ENCODE measurements at places on chromosomes 5 and 9.
A peak's percentile ranks its signal among the peaks of the same experiment; 100 is the strongest.

DNA sequence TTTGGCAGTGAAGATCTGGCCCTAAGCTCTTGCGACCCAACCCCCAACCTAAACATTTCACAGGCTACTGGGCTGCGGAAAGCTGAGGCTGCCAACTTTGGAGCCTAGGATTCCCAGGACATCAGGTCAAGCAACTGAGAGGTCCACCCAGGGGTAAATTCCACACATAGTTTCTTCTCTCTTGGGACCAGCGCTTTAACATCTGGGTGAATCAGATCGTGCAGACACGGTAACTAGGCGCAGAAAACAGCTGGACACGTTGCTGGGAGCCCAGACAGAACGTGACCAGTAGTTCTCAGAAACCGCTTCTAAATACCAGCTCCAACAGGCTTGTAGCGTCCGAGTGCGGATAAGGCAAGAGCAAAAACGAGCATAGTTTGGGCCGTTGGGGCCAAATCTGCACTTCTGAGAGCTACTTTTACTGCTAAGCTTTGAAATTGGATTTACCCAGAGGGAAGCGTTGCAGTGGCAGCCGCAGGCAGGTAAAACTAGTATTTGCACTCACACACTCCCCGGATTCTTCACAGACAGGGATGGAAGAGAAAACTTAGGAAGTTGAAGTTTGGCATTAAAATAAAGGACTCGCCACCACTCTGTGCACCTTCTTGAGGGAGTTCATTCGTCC is 11.8 kb downstream of the ITGA1 start:
- DNase-seq = no peak

DNA sequence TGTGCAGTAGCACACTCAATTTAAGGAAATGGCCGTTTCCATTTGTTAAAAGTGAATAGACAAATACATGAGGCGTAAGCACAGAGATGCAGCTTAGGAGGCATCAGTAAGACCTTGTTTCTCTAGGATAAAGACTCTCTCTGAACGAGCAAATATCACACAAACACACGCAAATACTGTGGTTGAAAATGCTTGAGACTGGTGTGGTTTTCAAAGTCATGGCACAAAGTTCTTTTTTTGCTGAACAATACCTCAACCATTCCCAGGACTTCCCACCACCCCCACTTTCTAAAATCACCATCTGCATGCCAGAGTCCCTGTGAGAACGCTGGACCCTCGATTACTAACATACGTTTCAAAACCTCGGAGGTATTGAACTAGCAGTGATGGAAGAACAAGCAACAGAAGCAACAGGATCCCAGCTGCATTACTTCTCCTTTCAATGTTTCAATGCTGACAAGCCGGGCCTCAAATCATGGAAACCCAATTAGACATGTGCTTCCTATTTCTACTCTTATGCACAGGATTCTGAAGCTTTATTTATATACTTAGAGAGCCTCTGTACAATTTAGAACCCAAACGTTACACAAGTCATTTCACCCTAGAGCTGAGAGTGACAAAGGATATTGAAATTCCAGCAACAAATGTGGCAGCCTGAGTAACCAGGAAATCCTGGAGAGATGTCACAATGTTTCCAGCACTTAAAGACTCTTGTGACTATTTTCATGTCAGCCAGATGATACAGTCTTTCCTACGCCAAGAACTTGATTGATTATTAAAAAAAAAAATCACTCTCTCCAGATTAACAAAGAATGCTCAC is 63.9 kb downstream of the CDC14B start:
- no peak for DNase-seq

- DNase-seq = no peak
Measured at GRCh38 chr5:135497971-135498636, 37.7 kb downstream of the NEUROG1 start.

- no peak for DNase-seq
Measured at GRCh38 chr9:8779478-8779877, 979.9 kb upstream of the DMAC1 start.

DNA sequence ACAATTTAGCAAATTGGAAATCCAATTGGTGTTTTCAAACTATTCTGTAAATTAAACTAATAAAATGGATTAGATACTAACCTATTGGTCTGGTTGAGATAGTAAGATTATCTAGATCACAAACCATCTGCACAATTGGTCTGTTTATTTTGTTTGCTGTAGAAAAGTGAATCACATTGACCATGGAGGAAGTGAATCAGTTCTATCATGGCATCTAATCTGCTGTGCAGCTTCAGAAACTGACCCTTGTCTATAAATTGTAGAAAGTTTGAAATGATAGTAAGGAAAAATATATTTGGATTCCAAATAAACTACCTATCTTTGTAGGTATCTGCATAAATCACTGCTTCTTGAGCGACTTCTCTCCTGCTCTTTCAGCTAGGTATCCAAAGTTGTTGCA is 1865.4 kb downstream of the MAT2B start:
- no peak for DNase-seq

- no peak for DNase-seq
Measured at GRCh38 chr5:10592601-10593000, 28.7 kb downstream of the ANKRD33B start.

GRCh38 chr9:133845440-133845839 is 107.3 kb upstream of the SARDH start:
- no peak for DNase-seq

GRCh38 chr5:67319935-67320725 is 123.5 kb upstream of the CD180 start:
- DNase-seq = no peak

DNA sequence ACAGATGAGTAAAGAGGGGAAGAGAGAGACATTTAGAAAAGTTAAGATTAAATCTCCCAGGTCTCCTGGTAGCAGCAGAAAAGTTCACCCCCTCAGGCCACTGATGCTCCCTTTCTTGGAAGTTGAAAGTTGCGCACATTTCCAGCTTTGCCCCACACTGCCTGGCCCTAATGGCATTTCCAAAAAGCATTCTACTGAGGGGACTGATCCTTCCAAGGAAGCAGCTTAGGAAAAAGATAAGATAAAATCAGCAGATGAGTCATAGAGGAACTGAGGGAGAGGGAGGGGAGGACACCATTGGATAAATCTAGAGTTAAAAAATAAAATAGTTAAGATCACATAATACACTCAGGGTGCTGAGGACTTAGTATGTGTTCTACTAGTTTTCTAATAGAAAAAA is 67.6 kb upstream of the SLC12A2 start:
- no peak for DNase-seq

GRCh38 chr9:83280268-83280667 is 217.3 kb upstream of the RASEF start:
- no peak for DNase-seq

DNA sequence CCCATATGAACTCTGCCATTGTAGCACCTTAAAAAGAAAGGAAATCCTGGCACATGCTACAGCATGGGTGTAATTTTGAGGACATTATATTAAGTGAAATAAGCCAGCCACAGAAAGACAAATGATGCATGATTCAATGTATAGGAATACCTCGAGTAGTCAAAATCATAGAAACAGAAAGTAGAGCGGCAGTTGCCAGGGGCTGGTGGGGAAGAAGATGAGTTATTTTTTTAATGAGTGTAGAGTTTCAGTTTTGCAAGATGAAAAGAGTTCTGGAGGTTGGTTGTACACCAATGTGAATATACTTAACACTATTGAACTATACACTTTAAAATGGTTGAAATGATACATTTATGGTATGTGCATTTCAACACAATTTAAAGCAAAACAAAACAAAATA is 133.0 kb downstream of the ZDHHC21 start:
- DNase-seq = no peak

DNA sequence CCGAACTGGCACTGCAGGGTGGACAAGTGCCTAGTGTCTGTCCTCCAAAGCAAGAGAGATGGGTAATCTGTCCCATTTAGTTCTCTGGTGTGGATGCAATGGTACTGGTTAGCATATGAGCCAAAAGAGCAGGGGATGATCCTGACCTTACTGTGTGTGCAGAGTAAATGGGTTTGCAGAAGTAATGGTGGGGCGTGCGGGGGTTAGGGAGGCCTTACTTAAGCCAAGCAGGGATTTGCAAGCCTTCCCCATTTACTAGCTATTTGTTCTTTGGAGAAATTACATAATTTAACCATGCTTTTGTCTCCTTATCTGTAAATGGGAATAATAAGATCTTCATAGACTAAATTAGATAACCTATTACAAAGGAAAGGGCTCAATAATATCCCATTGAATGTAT is 19.9 kb upstream of the LCP2 start:
- DNase-seq = no peak

GRCh38 chr5:56840597-56840996 is 25.2 kb downstream of the MAP3K1 start:
- no peak for DNase-seq

DNA sequence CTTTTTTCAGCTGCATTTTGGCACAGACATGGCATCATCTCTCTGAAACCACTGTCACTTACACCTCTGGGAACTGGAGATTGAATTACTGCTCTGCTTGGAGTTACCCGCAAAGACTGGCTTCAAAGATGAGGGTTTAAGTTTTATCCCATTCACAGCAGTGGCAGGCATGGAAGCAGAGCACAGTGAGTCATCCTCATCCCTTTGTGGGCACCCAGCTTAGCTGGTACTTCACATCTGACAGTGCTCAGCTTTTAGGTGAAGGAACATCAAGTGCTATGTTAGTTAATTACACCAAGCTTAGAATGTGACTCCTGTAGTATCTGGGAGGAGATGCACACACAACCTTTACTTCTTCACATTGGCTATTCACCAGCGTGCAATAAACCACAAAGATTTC is 24.8 kb upstream of the ALDH1A1 start:
- DNase-seq = no peak

- DNase-seq = no peak
Measured at GRCh38 chr5:37957218-37957617, 117.4 kb upstream of the GDNF start.

DNA sequence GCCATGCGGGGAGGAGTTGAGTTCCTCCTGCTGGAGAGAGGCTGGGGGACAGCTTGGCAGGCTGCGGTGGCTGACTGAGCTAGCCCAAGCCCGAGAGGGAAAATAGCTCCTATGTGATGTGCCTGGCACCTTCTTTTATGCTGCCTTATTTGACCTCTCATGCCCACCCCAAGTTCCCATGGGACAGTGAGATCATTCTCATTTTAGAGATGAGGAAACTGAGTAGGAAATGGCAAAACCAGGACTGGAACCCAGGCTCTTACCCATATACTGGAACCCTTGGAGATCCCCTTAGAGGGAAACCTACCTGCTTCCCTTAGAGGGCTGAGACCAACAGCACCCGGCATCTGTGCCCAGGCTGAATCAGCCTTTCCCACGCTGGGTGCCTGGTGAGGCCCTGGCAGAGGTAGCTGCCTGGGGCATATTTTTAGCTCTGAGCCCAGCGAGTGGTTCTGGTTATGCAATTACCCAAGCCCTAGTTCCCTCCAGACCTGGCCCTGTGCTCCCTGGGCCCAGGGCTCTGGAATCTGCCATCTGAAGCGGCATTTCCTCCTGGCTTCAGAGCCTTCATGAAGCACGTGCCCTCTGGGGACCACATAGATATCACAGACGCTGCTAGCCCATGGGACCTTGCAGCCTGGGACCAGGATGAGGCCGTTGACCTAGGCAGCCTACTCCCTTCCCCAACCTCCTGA is 23.6 kb downstream of the COL27A1 start:
- DNase-seq = no peak

DNA sequence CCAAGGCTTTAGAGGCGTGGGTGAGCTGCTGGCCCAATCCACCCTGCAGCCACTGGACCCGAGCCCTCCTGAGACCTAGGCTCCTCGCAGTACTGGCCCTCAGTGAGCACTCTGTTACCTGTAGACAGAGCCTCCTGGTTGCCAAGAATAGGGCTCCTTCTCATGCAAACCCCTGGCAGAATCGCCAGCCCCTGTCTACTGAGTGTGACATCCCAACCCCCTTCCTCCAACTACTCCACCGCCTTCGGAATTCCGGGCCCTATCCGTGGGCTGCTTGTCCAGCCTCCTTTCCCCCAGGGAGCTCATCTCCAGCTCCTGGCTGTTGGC is 23.8 kb upstream of the COL5A1 start:
- no peak for DNase-seq

- DNase-seq = no peak
Measured at GRCh38 chr9:87883990-87884389, 1.3 kb downstream of the SPATA31E1 start.

DNA sequence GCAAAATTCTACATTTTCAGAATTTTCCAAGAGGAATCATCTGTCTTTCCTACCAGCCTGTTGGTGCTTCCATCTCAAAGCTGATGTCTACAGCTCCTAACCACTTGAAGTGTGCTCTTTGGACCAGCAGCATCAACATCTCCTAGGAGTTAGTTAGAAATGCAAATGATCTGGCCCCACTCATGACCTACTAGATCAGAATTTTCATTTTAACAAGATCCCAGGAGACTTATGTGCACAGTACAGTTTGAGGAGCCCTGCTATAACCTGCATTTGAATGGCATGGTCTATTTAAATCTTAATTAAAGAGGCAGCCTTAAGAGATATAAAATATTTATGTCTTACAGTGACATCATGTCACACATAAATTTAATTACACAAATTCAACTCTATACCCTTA is 33.8 kb downstream of the ITK start:
- DNase-seq = no peak

GRCh38 chr5:153496835-153497234 is 6.4 kb downstream of the GRIA1 start:
- DNase-seq = no peak

DNA sequence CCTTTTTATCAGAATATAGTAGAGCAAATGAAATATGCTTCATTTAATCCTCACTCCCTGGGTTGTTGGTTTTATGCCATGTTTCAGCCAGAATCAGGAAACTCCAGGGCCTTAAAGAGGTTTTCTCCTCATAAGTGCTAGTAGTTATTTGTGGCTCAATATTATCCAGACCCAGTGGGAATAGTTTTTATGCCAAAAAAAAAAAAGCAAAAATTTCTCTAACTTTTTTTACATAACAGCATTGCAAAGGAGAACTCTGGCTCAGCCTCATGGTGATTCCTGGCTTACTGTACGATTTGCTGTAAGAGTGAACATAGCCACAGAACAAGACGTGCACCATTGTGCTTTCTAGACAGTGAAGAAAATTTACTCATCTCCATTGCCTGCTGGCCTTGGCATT is 232.5 kb downstream of the PJA2 start:
- no peak for DNase-seq

- no peak for DNase-seq
Measured at GRCh38 chr9:138078846-138079245, 201.3 kb downstream of the CACNA1B start.

- DNase-seq = peak; percentile 43
Measured at GRCh38 chr9:129610473-129611306, 10.2 kb downstream of the C9orf50 start.

- peak; percentile 69 for DNase-seq
Measured at GRCh38 chr9:71285191-71285656, 163.8 kb upstream of the TRPM3 start.
